T-helper 17 cell (primary cell): ENCODE measurements at places on chromosomes 1 and 21.

- no peak for DNase-seq
Observed at GRCh38 chr1:229803626-229804217, 177.7 kb downstream of the URB2 start.

GRCh38 chr1:70993798-70994197 is 53.8 kb downstream of the PTGER3 start:
- DNase-seq = no peak

DNA sequence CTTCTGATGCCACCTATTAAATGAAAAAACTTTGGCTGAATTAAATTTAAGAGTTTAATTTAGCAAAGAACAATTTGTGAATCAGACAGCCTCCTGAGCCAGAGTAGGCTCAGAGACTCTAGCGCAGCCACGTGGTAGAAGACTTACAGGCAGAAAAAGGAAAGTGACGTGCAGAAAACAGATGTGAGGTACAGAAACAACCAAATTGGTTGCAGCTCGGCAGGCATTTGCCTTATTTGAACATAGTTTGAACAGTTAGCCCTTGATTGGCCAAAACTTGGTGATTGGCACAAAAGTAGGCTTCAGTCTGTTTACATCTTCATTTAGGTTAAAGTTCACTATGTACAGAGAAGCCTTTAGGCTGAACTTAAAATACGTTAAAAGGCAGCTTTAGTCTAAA is 22.9 kb downstream of the TCP10L start:
- no peak for DNase-seq

- DNase-seq = no peak
Observed at GRCh38 chr1:226610671-226611070, 62.1 kb downstream of the STUM start.

- DNase-seq = no peak
Observed at GRCh38 chr1:165259236-165259635, 97.3 kb downstream of the LMX1A start.

DNA sequence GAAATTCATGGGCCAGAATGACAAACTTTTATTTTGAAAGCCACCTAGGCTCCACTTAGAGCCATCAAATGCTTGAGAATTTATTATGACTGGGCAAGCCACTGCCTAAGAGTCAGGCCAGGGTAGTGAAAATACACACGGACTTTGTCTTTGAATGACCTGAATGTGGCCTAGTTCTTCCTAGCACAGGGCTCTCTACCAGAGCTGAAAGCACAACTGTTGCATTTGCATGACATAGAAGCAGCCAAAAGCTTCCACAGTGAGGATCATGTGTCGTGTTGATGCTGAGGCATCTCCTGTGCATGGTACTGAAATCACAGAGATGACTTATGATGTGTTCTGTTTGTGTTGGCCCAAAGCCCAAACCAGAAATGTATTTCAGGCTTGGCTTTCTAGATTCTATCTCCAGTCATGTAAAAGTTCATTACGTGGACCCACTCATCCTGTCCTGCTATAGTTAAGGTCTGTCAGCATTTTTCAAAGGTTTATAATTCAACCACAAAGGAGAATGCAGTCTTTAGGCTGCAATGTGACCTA is 164.0 kb upstream of the UBE2U start:
- DNase-seq = no peak

GRCh38 chr21:45228171-45228641 is 59.5 kb downstream of the POFUT2 start:
- DNase-seq = peak; percentile 32

- DNase-seq = peak; percentile 49
Observed at GRCh38 chr1:154419620-154420571, 14.8 kb downstream of the IL6R start.

GRCh38 chr1:30995990-30996612 is 69.4 kb downstream of the PUM1 start:
- DNase-seq = no peak

DNA sequence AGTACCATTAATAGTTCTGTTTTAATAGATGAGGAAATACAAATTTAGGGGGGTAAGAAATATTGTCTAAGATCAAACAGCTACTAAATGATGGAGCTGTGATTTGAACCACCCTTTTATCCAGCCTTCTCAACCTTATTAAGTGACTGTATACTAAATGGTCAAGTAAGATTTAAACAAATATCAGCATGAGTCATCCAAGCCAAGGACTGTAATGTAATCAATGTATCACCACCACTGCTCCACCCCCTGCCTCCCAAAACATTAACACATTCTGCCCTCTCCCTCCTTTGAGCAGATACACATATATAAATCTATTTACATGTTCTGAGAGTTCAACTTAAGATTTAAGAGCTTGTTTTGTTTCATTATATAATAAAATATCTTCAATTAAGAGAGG is 58.9 kb downstream of the LRRC40 start:
- no peak for DNase-seq

DNA sequence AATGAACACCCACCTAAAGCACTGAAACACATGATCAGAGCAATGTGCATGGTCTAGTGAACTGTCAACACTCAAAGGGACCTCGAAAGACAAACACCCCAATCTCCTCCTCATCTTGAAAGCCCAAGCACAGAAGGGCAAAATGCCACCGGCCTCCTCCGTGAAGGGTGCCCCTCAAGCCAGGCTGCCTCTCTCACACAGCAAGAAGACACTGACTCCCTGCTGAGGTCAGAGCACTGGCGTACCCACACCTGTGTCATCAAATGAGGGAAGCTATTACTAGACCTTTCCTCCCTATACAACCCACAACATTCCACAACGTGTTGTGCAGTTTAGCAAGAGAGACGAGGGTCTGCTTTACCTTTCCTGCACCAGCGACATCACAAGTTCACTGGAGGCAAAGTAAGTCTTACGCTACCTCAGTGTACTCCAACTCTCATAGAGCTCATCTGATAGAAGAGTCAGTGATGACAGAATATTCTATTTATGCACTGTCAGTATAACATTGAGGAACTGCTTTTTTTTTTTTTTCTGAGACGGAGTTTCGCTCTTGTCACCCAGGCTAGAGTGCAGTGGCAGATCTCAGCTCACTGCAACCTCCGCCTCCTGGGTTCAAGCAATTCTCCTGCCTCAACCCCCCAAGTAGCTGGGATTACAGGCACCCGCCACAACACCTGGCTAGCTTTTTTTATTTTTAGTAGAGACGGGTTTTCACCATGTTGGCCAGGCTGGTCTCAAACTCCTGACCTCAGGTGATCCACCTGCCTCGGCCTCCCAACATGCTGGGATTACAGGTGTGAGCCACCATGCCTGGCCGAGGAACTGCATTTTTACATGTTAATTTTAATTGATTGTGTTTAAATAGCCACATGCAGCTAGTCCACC is 3.3 kb downstream of the SH3BP5L start:
- DNase-seq = no peak

- DNase-seq = no peak
Observed at GRCh38 chr1:162689745-162690671, 57.7 kb downstream of the DDR2 start.

DNA sequence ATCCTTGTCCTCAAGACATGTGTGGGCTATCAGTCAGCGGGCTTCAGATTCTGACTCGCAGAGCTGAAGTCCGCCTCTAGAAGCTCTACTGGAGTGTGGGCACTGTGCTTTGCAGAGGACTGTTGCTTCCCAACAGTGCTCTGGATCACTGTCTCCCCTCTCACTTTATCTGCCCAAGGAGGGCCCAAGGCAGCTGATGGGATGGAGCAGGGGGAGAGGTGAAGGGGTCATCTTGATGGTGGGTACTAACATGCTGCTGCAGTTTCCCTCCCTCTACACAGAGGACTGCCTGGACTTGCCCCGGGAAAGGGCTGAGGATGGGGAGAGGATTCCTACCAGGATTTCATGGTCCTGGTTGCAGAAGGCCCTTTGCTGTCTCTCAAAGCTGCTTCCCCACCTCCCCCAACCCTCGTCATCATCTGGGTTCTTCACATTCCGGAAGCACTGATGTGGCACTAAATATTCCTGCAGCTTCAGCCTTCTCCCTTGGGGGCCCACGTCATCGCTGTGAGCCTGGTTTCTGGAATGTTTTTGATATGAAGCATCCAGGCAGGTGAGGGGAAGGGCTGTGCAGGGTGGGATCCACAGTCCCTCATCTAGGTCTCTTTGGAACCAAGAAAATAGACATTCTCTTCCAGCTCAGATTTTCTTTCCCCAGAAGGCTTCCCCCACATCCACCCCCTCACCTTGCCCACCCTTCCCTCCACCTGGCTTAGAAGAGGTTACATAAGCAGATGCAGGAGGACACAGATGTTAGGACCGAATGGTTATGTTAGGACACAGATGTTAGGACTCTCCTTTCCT is 23.2 kb downstream of the NUAK2 start:
- DNase-seq = no peak

GRCh38 chr1:23369335-23370013 is at the start of gene ZNF436:
Gene ZNF436, minus strand, starts transcription at chr1:23369836. Its CDS starts 1,831 bp downstream, at chr1:23368005.
- DNase-seq = no peak

DNA sequence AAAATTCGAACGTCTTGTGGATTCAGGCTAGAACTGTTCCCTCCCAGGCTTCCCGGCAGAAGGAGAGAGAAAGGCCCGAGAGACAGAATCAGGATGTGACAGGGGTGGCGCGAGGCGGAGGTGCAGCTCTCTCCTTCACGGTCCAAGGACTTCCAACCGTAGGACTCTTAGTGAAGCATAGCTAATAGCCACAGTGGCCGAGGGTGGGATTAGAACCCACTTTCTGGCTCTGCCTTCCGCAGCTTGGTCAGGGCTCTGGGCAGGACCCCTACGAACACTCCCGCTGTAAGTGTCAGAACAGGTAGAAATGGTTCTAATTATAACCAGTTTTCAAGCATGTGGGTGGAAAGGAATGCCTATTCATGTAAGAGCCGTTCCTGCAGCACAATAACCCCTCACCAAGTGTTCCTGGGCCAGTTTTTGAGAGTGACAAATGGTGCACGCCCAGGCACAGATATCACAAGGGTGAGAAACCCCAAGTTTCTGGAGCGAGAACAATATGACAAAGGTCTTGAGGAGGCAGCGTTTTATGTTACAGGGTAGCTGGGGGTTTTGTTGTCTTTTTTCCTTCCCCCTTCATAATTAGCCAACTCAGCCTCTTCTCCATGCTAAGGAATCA is 86.4 kb downstream of the SYF2 start:
- DNase-seq = no peak

DNA sequence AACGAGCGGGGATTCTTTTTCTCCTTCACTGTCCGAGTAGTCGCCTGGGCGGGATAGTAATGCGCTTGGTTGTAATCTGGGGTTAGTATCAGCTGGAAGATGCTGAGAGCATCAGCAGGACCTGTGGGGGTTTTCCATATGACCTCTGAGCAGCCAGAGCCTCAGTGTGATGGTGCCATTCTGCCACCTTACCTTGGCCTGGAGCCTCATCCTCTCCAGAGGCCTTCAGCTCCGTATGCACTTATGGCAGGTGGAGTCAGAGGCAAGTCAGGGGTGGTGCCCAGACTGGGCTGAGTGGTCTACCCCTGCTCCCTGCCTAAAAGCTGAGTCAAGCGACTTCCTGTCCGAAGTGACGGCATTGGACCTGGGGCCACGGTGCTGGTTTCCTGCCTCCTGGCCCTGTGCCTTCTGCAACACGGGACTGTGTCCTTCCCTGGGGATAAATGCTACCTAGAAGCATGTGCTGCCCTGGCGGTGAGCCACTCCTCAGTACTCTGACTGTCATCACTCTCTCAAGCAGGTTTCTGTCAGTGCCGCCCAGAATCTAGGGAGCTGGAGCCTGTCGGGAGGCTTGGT is 24.7 kb downstream of the TENT5C start:
- DNase-seq = no peak

DNA sequence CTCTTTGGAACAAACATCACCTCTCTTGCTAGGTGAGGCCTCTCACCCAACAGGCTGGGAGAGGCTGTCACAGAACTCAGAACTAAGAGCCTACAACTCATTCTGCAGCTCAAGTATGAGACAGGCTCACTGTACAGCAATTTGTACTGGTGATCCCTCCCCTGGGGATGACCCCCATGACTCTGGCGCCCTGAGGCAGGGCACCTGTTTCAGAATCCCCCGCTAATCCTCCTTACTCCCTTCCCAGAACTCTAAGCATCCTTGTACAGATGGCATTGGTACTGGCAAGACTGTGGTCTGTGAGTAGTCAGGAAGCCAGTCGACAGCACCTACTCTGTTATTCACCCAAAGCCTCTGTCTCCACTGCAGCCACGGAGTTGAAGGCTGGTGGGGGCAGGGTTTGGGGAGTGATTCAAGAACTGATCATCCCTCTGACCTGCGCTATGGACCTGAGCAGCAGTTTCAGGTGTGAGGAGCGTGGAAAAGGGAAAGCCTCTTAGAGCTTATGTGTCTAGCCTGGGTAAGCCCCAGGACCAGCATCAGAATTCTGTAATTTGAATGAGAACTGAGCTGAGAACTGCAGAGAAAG is 655.5 kb downstream of the KIF26B start:
- DNase-seq = no peak

GRCh38 chr1:231971397-231972110 is 345.0 kb downstream of the DISC1 start:
- DNase-seq = no peak

DNA sequence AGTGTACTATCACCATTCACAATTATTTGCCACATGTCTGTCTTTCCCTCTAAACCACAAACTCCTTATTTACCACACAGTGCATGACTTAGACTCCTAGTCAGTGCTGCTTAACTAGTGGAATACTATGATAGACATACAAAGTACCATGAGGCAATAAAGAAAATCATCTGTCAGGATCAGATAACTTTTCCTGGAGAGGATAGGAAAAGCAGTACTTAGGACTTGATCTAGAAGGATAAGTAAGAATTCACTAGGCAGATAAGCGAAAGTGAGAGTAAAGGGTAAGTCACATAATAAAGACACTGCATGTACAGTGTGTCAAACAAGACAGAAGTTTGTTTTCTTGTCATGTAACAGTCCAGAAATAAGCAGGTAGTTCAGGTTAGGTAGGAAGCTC is 21.2 kb upstream of the TSPAN1 start:
- no peak for DNase-seq

- no peak for DNase-seq
Observed at GRCh38 chr1:234926559-234927311, 201.9 kb downstream of the TOMM20 start.

DNA sequence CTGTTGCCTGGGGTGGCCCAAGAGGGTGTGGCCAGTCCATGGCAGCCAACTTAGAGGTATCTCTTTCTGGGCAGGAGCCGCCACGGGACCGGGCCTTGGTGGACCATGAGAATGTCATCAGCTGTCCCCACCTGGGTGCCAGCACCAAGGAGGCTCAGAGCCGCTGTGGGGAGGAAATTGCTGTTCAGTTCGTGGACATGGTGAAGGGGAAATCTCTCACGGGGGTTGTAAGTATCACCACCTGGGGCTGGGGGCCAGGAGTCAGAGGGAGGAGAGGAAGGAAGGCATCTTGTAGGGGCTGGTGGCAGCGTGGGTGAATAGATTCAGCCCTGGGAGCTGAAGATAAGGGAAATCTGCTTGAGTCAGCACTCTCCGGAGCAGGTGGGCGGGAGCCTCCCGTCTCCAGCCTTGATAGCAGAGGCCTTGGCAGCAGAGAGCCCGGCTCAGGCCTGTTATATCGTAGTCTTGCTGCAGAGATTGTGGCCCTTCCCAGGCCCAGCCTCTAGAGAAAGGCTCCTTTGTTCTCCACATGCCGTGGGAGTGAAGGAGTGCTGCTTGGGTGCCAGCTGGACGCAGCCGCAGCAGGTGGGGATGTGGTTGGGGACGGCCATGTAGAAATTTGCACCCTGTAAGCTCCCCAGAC is 25.4 kb downstream of the PHGDH start:
- no peak for DNase-seq
